Muscle of arm (tissue), 14 donors: ENCODE measurements at places on chromosomes 3 and 15. TPM values are rescaled to one million over a fixed set of nuclear protein-coding genes. Genes with fewer than 3 reads are reported as not detected.

GRCh38 chr3:155736381-155736780, 8.5 kb downstream of the PLCH1 start:
- no peak for DNase-seq

Gene CHRNA5
- 1.3 TPM for polyA plus RNA-seq

- no peak for DNase-seq
Observed at GRCh38 chr3:13621381-13622221, 72.7 kb downstream of the FBLN2 start.

Gene IL12A
- 1.2 TPM for polyA plus RNA-seq

Gene THRB
- 2.4 TPM for polyA plus RNA-seq
